ENCODE measurements at places on chromosomes 13 and 19. TPM values are rescaled to one million over a fixed set of nuclear protein-coding genes. Genes with fewer than 3 reads are reported as not detected.
A peak's percentile ranks its signal among the peaks of the same experiment; 100 is the strongest.

The CBLC gene
- total RNA-seq, result not detected

The VSTM2B gene
- not detected for total RNA-seq

The MOB3A gene
- total RNA-seq, result 101 TPM

The CGB1 gene
- not detected for total RNA-seq

The TMEM59L gene
- not detected for total RNA-seq

The FCER2 gene
- 2.3 TPM for total RNA-seq

- no peaks in the 10 kb centered on the region for H3K27me3 ChIP-seq
- no peak overlapping the region for H3K27ac ChIP-seq
- no peak overlapping the region for H3K4me3 ChIP-seq
- H3K36me3 ChIP-seq, result peaks cover 14% of the 10 kb centered on the region
- H3K4me1 ChIP-seq, result peaks cover 16% of the 10 kb centered on the region
These were observed 41.2 kb downstream of the PCCA start for GRCh38 chr13:100130092-100130491.

GRCh38 chr19:54795758-54796157 lies 7.7 kb upstream of the KIR2DL4 start:
- H3K36me3 ChIP-seq, result no peaks in the 10 kb centered on the region
- DNase-seq, result no peak
- peaks cover 43% of the 10 kb centered on the region for H3K27me3 ChIP-seq
- no peak overlapping the region for H3K4me3 ChIP-seq
- H3K27ac ChIP-seq, result no peak overlapping the region

DNA sequence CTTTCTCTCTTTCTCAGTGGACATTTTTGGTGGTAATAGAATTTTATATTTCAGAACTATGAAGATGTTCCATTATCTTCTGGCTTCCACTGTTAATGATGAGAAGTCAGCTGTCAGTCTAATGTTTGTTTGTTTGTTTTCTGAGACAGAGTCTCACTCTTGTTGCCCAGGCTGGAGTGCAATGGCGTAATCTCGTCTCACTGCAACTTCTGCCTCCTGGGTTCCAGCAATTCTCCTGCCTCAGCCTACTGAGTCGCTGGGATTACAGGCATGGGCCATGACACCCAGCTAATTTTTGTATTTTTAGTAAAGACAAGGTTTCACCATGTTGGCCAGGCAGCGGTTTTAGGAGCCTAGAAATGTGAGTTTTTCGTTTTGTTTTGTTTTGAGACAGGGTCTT lies 4.7 kb downstream of the ZNF317 start:
- H3K27me3 ChIP-seq, result no peaks in the 10 kb centered on the region
- H3K27ac ChIP-seq, result peak overlapping the region; percentile 9
- no peak for DNase-seq
- H3K4me1 ChIP-seq, result peaks cover 32% of the 10 kb centered on the region
- peaks cover 62% of the 10 kb centered on the region for H3K36me3 ChIP-seq

DNA sequence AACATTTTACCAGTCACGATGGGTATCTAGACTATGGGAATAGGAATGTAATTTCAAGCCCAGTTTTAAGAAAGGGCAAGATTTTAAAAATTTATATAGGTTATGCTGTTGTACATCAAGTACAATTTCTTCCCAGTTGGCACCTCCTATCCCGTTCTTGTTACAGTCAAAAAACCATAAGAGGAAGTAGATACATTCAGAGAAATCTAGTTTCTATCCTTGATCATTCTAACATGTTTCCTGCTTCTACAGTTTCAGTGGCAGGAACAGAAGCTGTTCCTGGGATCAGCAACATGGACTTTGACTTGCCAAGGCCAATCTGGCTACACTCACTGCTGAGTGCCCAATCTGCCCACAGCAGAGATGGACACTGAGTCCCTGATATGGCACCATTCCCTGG lies 14.7 kb upstream of the FPR3 start:
- peaks cover 5% of the 10 kb centered on the region for H3K4me1 ChIP-seq
- no peak for DNase-seq
- no peak overlapping the region for H3K27ac ChIP-seq
- no peak overlapping the region for H3K4me3 ChIP-seq
- H3K36me3 ChIP-seq, result no peaks in the 10 kb centered on the region

DNA sequence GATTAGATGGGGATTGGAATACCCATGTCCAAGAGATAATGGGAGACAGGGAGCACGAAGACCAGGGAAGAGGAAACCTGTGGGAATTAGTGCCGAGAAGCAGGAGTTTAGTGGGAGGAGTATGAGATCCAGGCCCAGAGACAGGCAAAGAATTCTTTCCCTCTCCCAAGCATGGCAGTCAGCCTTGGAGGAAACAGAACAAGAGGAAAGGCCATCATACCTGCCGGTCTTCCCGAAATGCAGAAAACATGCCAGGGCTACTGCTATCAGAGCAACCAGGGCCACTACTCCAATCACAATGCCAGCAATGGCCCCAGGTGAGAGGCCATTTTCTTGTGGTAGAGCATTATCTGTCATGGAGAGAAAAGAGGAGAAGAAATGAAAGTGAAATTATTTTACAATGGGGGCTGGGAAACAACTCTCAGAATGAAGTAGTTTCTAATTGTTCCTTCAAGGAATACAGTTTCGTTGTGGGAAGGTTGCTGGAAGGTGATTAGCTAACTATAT lies 16.1 kb downstream of the CEACAM1 start:
- H3K27ac ChIP-seq, result no peak overlapping the region
- DNase-seq, result no peak
- no peaks in the 10 kb centered on the region for H3K36me3 ChIP-seq
- no peaks in the 10 kb centered on the region for H3K27me3 ChIP-seq

DNA sequence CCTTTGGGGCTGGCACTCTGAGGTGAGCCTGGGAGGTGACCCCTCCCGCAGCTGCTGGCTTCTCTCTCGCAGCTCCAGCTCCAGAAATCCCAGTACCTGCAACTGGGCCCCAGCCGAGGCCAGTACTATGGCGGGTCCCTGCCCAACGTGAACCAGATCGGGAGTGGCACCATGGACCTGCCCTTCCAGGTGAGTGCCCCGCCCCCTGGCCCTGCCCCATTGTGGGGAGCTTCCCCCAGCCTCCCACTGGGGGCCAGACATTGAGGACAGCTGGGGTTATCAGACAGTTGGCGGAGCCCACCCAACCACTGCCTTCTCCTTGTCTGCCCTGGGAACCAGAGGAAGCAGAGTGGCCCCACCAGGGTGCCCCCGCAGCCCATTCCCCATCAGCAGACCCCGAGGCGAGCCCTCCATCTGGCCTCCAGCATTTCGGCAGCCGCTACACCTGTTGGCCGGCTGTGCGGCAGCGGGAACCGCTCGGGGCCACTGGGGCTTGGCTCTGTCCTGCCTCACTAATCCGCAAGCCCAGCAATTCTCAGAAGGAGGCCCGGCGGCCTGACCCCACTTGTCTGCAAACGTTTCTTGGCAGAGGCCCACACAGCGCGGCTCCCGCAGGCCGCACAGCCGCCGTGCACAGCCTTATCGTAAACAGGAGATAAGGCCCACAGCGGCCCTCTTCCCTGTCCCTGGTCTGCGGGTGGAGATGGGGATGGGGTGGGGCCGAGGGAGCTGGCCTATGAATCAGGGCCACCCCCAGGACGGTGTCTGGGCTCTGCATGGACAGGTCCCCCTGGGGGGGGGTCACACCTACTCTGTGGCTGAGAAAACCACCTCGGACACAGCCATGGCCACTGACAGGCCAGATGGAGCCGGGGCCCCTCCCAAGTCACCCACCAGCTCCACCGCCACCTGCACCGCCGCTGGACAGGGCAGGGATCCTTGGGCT lies 48.0 kb downstream of the COMP start:
- H3K27me3 ChIP-seq, result no peaks in the 10 kb centered on the region
- H3K4me1 ChIP-seq, result peaks cover 2% of the 10 kb centered on the region
- no peak overlapping the region for H3K4me3 ChIP-seq
- no peaks in the 10 kb centered on the region for H3K36me3 ChIP-seq

Measured in naive thymus-derived CD8-positive, alpha-beta T cell (primary cell).